ENCODE measurements at places on chromosomes 16 and 17.

GRCh38 chr17:13490427-13490826 is 111.3 kb downstream of the HS3ST3A1 start:
- no peak for DNase-seq

GRCh38 chr17:29100296-29100695 is 57.4 kb downstream of the PIPOX start:
- no peak for DNase-seq

- DNase-seq, result no peak
Measured at GRCh38 chr17:33572615-33573014, 279.5 kb upstream of the ASIC2 start.

DNA sequence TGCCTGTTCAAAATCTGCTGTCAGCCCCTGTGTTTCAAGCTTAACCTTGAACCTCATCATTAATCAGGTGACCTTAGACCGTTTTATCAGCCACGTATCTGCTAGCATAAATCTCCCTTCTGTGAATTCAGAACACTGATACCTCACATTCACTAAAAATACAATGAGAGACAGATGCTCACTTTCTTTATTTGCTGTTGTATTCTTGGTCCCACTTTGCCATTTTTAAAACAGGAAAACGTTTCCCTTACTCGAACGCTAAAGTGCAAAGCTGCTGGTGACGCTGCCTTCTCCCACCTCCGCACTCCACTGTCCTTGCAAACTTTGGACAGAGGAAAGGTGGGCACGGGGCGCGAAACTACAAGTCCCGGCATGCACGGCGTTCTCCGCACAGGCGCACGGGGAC is 220 bp upstream of the ARHGAP44 start:
- no peak for DNase-seq

GRCh38 chr17:79154446-79154845 is 79.8 kb downstream of the ENGASE start:
- no peak for DNase-seq

- DNase-seq, result no peak
Measured at GRCh38 chr16:71670537-71670936, 44.6 kb downstream of the MARVELD3 start.

DNA sequence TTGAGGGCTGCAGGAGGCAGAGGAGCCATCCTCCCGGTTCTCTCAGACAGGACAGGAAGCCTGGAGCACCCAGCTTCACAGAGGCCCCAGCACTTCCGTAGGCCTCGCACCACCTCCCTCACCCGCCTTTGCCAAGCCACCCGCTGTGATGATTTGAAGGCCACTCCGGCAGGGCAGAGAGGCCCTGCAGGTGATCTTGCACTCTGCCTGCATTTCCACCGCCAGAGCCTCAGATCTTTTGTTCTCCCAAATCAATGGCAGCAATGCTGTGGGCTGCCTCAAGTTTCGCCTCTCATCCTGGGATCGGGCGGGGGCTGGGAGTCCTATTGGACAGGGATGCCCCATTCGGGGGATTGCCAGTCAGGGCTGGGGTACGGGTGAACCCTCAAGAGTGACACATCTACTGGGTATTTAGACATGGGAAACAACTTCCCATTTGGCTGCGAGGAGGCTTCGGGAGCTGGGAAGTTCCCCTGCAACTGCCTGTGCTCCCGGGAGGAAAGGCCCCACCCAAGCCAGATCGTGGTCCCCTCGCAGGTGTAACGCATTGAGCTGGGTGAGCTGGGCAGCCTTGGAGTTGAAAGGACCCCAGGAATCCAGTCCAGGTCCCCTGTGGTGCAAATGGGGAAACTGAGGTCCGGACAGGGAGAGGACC is 34.8 kb upstream of the PEMT start:
- DNase-seq, result no peak

DNA sequence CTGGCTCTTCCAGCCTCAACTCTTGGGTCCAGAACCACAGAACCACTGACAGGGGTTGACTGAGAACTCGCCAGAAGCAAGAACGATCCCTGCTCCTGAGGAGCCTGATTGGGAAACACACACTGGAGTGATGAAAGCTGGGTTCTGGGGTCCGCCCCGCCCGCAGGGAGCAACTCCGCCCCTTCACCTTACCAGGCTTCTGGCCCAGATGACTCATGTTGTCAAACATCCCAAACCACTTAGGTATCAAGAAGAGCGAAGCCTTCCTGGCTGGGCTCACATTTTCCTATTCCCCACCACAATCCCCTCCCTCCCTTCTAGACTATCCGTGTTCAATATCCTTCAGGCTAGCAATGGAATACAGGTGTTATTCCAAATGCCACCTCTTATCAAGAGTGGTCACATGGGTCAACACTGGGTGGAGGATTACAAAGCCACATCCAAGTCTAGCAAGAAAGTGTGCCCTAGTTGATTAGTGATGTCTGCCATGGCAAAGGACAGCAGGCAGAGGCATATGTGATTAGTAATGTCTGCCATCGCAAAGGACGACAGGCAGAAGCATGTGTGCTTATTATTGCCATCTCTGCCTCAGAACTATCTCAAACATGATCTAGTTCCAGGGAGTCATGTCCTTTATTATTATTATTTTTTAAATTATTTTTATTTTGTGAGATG is 70.5 kb downstream of the TIMM22 start:
- no peak for DNase-seq

DNA sequence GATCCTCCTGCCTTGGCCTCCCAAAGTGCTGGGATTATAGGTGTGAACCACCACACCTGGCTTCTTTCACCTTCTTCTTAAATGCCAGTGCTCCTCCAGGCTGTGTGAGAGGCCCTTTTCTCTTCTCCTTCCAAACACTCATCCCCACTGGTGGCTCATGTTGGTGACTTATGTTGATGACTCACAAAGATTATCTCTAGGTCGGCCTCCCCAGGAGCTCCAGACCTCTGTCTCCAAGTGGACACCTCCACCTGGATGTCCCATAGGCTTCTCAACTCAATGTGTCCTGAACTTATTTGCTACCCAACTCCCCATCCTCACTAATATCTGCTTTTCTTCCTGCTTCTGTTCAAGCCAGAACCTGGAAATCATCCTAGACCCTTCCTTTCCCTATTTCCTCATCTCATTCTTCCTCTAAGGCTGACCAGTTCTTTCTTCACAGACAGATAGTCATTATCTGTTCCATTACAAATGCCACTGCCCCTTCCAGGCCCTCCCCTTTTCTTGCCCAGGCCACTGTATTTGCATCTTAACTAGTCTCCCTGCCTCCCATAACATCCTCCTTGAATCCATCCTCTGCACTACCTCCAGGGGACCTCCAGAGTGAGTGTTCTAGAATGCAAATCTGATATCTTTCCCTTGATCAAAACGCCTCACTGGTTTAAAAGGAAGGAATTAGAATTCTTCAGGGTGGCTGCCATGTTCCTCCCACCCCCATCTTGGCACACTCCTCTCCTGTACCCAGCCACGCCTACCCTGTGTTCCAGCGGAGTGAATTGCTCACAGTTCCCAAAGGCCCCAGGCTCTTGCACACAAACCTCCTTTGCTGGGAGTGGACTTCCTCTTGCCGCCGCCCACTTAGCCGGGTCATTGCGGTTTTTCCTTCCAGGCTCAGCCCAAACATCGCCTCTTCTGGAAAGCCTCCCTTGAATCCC is 34.8 kb upstream of the FBXO47 start:
- no peak for DNase-seq

DNA sequence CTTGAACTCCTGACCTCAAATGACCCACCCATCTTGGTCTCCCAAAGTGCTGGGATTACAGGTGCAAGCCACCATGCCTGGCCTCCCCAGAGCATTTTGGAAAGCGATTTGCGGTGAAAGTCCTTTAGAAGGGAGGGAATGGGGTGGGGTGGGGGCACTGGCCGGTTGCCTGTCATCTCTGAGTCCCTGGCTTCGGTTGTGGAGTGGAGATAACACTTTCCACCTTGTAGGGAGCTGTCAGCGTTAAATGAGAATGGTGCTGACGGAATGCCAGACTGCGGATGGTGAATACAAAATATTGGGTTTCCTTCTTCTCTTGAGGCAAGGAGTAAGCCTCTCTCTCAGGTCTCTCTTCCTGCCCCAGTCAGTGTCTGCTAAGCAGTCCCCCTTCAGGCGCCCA is 5.2 kb upstream of the WNT3 start:
- DNase-seq, result no peak

GRCh38 chr16:88768071-88768783 is 16.8 kb downstream of the PIEZO1 start:
- no peak for DNase-seq

DNA sequence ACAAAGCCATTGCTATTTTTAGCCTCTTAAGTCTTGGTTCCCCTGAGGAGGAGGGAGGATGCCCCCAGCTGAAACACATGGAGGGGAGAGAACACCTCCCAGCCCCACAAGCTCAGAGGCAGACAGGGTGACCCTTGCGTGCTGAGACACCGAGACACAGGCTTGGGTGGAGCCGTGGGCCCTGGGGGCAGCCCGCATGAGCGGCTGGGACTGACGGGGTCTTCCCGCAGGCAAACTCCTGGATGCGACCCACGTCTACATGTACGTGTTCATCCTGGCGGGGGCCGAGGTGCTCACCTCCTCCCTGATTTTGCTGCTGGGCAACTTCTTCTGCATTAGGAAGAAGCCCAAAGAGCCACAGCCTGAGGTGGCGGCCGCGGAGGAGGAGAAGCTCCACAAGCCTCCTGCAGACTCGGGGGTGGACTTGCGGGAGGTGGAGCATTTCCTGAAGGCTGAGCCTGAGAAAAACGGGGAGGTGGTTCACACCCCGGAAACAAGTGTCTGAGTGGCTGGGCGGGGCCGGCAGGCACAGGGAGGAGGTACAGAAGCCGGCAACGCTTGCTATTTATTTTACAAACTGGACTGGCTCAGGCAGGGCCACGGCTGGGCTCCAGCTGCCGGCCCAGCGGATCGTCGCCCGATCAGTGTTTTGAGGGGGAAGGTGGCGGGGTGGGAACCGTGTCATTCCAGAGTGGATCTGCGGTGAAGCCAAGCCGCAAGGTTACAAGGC is 9.8 kb downstream of the SLC16A3 start:
- DNase-seq, result no peak

- DNase-seq, result no peak
Measured at GRCh38 chr16:67296420-67296819, 17.1 kb downstream of the PLEKHG4 start.

GRCh38 chr16:58345574-58346354 is 46.5 kb upstream of the GINS3 start:
- DNase-seq, result no peak

DNA sequence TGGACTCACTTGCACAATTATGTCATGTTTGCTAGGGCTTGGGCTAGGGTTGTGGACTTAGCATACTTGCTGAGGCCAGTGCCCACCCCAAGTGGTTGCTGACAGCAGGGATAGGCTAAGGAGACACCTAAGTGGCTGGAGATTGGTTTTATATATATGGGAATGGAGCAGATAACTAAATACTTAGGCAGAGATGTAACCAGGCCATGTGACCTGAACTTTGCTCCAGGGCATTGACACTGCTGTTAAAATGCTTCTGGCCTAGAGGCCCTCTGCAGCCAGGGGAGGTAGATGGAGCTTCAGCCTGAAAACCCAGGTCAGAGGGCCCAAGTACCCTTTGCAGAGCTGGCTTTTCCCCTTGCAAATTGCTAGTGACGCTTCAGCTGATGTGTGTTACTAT is 1.4 kb upstream of the ITGB3 start:
- no peak for DNase-seq

DNA sequence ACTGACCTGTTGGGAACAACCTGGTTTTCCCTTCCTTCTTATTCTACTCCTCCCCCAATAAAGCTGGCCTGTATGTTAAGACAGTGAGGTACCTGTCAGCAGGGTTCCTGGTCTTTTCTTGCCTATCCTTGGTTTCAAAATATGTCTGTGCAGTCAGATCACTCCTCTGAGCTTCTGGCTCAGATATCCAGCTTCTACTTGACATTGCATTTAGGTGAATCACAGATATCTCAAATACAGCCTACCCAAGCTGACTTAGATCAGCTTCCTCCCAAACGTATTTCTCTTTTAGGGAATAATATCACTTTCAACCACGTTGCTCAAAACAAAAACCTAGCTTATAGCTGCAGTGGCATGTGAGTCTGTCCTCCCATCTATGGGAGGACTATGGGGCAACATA is 48.7 kb downstream of the TEX14 start:
- DNase-seq, result no peak

DNA sequence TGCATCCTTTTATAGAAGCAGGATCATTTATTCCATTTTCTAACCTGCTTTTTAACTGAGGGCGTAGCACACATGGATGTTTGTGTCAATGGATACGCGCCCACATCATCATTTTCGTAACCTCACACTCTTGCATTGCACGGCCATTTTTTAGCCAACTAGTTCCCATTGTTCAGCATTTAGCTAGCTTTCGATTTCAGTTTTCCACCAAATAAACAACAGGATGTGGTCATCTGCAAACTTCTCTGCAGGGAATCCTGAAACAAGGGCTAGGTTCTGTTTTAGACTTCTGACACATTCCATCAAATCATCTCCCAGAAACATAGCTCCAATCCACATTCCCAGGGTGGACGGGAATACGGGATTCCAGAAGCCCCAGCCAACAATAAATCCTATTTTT is 6.4 kb downstream of the CYB561 start:
- no peak for DNase-seq

DNA sequence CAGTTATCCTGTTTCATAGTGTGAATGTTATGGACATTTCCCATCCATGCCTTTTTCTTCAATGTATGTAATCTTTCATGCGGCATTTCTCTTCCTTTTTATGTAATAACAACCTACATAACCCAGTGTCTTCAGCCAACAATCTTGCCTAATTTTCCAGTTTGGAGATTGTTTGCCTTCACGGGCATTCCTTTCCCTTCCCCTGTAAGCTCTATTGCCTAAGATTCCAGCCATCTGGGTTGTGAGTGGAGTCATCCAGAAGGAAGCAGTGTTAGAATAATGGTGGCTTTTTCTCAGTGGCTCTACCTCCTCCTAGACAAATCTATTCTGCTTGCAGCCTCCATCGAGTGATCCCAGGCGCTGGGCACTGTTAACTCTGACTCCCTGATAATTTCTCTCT is 22.3 kb downstream of the SYCE1L start:
- DNase-seq, result no peak

GRCh38 chr16:57167953-57168352 is 17.9 kb downstream of the PSME3IP1 start:
- DNase-seq, result no peak

GRCh38 chr16:28040039-28040438 is 23.5 kb downstream of the GSG1L start:
- DNase-seq, result no peak

DNA sequence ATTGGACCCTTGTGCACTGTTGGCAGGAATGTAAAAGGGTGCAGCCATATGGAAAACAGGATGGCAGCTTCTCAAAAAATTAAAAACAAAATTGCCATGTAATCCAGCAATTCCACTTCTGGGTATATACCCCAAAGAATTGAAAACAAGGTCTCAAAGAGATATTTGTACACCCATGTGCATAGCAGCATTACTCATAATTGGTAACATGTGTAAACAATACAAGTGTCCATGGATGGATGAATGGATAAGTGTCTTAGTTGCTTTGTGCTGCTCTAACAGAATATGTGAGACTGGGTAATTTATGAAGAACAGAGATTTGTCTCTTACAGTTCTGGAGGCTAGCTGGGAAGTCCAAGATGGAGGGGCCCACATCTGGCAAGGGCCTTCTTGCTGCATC is 3.8 kb upstream of the RUNDC3A start:
- peak; percentile 29 for DNase-seq
